ENCODE measurements at places on chromosomes 5 and 9.

DNA sequence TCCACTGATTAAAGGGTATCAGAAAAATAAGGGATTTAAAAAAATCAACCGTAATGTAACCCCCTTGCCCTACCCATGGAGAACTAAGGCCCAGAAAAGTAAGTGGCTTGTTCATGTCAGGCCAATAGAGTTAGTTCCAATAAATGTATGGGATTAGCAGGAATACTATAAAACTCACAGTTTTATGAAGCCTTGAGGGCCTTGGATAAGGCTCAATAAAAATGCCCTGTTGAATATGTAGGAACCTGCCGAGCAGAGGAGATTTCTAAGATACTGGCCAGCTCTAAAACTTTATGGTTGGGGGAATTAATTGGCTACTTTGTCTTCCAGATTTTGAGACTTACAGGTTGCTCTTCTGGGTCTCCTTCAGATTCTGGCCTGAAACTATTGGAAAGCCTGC lies 231.0 kb downstream of the GLIS3 start:
- DNase-seq: no peak

GRCh38 chr9:126495411-126496180 lies 118.1 kb upstream of the LMX1B start:
- no peak for DNase-seq

DNA sequence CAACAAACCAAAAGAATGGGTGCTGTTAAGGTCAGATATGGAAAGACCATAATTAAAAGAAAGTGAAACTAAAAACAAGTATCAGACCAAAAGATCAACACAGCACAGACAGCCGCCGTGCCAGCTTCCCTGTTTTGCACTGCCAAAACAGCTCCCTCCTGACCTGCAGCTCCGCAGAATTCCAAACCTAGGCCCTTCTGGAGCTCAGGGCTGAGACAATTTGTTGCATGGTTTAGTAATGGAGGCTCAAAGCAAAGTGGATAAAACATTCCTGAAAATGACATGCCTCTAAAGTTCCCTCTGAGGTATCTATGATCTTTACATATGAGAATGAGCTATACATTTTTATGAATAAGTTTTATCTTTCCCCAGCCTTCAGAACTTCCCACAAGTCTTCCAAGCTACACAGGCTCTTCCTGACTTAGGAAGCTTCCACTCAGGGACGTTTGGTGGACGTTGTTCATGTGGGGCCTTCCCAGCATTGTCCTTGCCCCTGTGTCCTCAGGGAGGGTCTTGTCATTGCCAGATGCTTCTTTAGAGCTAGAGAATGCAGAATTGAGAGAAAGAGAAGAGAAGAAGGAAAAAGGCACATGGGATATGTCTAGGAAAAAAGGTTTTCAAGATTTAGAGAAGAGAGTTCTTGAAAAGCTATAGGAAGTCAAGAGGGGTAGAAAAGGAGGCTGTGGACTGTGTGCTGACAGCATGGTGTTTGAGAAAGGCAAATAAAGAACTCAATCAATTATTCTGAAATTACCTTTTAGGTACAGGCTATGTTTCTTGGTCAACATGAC lies 28.4 kb upstream of the SSBP2 start:
- DNase-seq: peak; percentile 56

- no peak for DNase-seq
Observed at GRCh38 chr5:78287833-78288232, 6.7 kb downstream of the AP3B1 start.

- no peak for DNase-seq
Observed at GRCh38 chr9:98222885-98223691, 30.7 kb upstream of the CORO2A start.

DNA sequence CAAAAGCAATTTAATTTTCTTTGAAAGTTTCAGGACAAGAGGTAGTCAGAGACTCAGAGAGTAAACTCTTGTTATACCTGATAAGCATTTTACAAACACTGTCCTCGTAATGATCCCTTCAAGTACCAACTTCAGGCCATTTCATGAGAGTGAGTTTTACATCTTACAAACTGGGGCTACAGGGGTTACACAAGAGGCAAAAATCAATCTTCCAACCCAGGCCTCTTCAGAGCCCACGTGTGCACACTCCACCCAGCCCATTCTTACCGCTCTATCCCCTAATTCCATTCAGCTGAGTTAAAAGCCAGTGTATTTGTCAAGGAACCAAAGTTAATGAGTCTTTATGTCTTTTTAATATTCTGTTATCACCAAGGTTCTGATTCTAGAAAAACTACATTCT lies 46.5 kb downstream of the PSMB7 start:
- no peak for DNase-seq

GRCh38 chr9:90018688-90019087 lies 413.9 kb downstream of the GADD45G start:
- no peak for DNase-seq

DNA sequence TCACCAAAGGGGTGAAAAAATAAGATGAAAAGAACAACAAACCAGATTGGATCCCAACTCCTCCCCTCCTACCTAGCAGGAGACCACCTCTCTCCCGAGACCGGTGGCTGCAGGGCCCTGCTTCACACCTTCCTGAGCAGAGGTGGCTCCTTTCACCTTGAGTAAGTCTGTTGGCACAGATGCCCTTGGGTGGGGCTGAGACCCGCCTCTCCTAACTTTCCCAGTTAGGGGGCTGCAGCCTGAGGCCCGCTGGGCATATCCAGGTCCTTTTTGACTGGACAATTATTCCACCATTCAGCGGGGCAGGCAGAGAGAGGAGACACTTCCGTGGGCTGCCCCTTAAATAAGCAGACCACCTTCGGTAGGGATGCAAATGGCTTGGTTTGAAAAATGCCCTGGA lies 1.3 kb downstream of the SLC25A48 start:
- no peak for DNase-seq

- no peak for DNase-seq
Observed at GRCh38 chr5:138725818-138726416, 27.3 kb upstream of the CTNNA1 start.

GRCh38 chr9:33418090-33418489 lies 15.7 kb upstream of the AQP7 start:
- DNase-seq: no peak

DNA sequence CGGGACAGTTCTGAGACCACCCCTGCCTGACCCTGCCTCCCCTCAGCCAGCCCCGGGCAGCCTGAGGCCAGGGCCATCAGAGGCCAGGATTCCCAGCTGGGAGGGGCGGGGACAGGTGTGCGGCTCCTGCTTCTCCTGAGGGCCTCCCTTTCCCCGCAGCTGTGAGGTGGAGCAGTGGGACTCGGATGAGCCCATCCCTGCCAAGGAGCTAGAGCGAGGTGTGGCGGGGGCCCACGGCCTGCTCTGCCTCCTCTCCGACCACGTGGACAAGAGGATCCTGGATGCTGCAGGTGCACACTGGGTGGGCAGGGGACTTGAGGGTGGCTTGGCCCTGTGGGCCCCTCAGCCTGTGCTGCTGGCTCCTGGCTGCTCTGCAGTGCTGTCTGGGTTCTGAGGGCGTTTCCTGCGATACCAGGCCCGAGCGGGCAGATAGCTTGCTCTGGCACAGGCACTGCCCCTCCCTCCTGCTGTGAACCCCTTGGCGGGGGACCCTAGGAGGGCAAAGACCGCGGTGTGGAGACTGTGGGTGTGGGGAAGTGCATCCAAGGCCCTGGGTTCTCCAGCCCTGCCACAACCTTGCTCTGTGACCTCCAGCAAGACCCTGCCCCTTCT lies 2.3 kb downstream of the GRHPR start:
- DNase-seq: no peak

- DNase-seq: no peak
Observed at GRCh38 chr5:38843665-38844064, 2.1 kb upstream of the OSMR start.

GRCh38 chr9:16277471-16277960 lies 593.0 kb downstream of the BNC2 start:
- no peak for DNase-seq

- no peak for DNase-seq
Observed at GRCh38 chr9:117784996-117785395, 80.8 kb downstream of the TLR4 start.

DNA sequence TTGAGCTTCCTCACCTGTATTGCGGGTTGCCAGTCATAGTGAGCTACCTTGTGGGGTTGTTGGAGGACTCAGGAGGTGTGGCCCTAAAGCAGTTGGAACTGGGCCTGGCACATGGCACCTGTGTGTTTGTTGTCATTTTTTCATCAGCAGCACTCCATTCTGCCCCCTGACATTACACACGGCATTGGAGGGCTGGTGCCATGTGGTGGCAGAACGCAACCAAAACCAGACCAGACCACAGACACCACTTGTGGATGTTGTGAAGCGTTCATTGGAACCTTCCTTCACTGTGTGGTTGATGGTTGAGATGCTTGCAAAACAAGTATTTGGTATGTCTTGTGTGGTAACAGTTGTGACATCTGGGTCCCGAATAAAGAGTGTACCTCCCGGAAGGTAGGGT lies 113.2 kb upstream of the ERCC6L2 start:
- peak; percentile 39 for DNase-seq

DNA sequence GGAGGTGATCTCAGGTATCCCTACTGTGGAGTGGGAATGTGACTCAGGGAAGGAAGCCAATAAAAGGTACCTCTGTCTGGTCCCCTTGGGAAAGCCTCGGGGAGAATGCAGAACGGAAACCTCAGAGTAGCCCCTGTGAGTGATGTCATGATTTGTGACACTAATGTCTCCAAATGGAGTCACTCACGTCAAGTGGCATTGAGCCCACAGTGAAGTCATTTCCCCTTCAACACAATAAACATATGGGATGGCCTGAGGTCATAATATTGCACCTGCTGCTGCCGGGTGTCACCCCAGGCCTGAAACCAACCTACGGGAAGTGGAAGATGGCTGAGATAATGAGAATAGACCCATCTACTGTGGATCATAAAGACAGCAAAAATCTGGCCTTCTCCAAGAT lies 75.9 kb upstream of the GOLM1 start:
- DNase-seq: no peak

- no peak for DNase-seq
Observed at GRCh38 chr5:10201223-10201868, 48.3 kb downstream of the ATPSCKMT start.

GRCh38 chr5:175894793-175895192 lies 23.4 kb downstream of the CPLX2 start:
- no peak for DNase-seq

DNA sequence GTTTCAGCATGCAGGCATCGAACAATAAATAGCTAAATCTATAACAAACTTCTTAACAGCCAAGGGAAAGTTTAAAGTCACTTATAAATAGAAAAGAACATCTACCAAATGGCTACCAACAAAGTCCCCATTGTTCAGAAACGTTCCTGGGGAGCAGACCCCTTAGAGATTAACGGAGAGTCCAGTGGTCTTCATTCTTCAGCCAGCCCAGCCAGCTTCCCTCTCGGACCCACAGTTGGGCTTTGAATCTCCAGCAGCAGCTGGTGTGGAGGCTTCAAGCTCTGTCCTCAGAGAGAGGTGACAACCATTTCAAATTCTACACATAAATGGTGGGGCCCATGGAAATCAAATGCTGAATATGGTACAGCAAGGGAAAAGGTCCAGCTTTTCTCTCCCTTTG lies 11.2 kb downstream of the ENC1 start:
- DNase-seq: no peak

GRCh38 chr9:112971415-112971814 lies 40.6 kb downstream of the ZNF883 start:
- peak; percentile 30 for DNase-seq

DNA sequence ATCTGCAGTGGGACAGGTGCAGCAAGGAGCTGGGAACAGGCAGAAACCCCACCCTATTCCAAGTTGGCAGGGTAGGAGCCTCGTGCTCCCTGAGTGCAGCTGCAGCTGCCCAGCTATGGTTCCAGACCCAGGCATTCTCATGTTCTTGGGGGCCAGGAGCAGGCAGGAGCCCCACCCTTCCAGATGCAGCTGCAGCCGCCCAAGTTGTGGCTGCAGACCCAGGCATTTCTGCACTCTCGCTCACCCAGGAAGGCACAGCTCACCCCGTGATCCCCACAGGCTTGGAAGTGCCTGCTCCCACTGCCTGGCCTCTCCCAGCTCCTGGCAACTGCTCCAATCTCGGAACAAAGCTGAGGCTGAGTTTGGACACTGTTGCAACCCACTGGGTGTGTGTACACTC lies 275.8 kb upstream of the ADRA1B start:
- no peak for DNase-seq

GRCh38 chr5:147391781-147392180 lies 118.1 kb downstream of the DPYSL3 start:
- DNase-seq: no peak

DNA sequence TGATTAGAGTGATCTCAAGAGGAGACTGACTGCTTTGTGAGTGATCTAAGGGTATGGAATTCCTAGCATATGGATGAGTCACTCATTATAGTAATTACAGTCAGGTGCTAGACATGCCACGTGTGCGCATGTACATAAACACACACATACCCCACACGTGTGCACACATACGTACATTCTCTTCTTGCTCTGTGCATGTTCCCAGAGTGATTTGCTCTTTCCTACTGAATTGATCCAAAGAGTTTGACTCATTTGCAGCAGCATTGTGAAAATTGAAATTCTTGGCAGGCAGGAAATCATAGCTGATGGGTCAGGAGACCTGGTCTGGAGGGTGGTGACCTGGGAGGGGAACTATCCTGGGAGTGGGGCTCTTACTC lies 63.8 kb downstream of the ANGPTL2 start:
- DNase-seq: no peak

GRCh38 chr9:129595311-129595741 lies 25.6 kb downstream of the C9orf50 start:
- DNase-seq: no peak

- no peak for DNase-seq
Observed at GRCh38 chr5:2675548-2675947, 75.9 kb downstream of the IRX2 start.

DNA sequence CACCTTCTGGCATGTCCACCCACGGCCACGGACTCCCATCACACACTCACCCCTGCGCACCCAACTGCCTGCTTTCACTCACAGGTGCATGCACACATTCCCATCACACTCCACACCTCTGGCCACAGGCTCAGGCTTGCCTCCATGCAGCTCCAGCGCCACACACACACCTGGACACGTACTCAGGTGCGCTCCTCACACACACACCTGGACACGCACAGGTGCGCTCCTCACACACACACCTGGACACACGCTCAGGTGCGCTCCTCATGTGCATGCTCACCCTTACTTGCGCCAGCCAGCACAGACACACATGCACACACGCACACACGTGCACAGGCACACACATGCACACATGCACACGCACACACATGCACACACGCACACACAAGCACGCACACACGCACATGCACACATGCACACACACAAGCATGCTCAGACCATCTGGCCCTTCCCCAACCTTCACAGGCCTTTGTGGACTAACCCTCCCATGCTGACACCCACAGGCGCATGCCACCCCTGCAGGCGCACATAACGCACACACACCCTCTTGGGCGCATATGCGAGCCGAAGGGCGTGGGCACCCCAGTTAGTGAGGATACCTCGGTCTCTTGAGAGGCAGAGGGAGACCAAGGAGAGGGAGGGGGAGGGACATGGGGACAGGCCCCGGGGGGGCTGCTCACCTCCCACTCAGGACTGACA lies 8.3 kb downstream of the GRIN1 start:
- no peak for DNase-seq

DNA sequence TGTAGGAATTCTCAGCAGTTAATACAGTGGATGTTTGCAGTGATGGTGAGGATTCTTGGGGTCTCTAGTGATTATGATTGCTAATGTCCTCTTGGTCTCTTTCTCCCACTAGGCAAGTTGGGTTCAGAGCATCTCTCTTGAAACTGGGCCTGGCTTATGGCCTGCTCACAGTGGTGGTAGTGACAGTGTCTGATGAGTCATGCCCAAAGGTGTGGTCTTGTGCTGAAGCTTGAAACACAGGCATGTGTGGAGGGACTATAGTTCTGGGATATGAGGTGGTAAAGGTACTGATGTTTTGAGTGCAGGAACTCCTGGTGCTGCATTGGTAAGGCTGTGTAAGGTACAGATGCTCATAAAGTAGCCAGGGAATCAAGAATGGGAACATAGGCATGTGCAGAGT lies 231.1 kb downstream of the FAM170A start:
- DNase-seq: no peak

Measured in stimulated activated CD8-positive, alpha-beta memory T cell treated with anti-CD3 and anti-CD28 coated beads, Interleukin-4, amount 100 ng/mL, for 48 hours (primary cell).